ENCODE measurements at places on chromosomes 5 and 9.

DNA sequence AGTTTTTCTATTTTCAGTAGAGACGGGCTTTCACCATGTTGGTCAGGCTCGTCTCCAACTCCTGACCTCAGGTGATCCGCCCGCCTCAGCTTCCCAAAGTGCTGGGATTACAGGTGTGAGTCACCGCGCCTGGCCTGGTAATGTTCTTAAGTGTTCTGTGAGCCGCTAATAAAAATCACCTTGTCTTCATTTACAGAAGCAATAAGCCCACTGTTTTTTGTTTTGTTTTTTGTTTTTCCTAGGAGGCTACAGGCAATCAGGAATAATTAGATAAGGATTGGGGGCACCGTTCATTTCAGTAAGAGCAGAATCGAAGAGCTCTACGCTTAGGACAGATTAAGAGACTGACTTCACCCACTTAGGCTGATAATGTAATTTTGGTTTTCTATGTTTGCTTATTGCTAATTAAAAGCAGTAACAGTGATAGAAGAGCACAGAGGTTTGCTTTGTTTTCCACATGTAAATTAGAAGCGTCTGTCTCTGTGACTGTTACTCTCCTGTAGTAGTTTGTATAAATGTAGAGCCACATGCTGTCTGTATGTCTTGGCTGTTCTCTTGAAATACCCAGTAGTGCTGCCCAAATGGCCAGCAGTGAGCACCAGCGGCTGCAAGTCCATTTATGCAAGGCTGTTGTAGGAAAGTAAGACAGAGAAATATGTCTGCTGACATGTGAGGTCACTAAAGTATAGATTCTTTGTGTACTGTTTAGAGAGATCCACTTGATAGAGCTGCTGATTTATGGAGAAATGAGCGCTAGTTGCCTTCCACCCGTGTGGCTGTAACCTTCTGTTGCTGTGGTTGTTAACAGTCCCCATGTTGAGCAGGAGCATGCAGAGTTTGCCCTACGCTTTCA lies 30.5 kb downstream of the TRIO start:
- DNase-seq: no peak

GRCh38 chr5:90144625-90145327 lies 264.8 kb downstream of the CETN3 start:
- DNase-seq: no peak

GRCh38 chr5:137507150-137507549 lies 8.0 kb upstream of the SPOCK1 start:
- DNase-seq: no peak

DNA sequence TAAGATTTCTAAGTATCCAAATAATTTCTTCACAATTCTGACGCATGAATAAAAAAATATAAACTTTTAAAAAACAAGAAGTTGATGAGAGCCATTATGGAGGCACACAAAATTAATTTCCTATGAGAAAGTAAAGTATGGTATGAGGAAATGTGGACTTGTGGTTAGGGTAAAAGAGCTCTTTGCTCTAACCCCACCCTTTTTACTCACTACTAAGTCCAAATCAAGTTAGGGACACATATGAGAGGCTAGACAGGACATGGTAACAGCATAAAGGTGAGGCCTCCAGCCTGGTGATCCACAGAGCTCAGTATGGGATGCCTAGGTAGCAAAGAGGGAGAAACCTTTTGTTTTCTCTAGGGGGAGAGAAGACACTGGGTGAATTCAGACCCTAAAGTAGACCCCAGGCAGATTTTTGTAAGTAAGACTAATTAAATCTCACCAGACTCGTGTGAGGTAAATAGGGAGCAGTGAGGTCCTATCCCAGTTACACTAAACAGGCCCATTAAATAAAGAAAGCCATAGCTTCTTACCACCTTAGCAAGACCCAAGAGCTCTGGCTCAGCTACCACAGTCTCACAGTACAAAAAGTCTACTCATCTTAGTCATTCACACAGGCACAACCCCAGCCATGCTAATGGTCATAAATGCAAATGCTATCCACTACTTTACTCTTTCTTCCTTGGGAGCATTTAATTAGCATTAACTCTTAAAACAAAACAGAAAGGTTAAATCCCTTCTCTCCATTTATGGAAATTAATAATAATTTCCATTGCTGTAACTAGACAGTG lies 42.6 kb downstream of the MLLT3 start:
- no peak for DNase-seq

DNA sequence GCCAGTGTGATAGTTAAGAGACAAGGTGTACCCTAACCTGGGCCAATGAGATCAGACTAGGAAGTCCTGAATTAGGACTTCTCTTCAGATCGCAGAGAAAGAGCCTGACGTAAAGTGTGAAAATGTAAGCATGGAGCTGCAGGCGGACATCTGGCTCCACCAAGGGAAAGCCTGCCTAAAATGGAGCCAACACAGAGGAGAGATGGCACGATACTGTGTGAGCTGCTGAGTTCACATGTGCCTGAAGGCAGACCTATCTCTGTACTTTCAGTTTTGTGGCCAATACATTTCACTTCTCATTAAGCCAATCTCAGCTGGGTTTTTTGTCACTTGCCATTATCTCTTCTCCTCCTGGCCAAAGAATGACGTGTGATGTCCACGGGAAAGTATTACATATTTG lies 210.5 kb downstream of the ELAVL2 start:
- no peak for DNase-seq

DNA sequence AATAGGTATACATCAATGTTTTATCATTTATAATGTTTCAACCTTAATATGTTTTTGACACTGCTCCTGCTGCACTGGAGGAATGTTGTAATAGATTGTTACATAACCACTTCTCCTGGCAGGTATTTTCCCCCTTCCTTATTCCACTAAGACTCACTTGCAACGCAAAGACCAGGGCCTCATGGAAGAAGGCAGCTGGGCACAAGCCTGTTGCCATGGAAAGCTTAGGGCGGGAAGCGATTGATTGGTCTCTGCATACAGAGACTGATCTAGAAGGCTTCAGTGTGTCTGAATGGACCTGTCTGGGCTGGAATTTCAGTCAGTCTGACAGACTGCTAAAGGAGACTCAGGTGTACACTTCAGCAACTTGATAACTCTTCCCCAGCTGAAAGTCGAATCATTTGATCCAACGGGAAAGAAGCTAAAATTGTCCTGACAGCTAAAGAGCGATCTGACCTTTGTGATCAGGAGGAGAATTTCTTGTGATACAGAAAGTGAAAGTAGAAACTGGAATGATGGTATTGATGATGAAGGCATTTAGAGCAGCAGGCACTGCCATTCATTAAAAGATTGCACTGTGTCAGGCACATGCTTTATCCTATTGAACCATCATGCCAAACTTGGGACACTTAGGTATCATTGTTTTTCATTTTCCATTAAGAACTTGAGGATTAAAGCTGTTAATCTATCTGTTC lies 65.1 kb downstream of the GRIA1 start:
- DNase-seq: no peak

DNA sequence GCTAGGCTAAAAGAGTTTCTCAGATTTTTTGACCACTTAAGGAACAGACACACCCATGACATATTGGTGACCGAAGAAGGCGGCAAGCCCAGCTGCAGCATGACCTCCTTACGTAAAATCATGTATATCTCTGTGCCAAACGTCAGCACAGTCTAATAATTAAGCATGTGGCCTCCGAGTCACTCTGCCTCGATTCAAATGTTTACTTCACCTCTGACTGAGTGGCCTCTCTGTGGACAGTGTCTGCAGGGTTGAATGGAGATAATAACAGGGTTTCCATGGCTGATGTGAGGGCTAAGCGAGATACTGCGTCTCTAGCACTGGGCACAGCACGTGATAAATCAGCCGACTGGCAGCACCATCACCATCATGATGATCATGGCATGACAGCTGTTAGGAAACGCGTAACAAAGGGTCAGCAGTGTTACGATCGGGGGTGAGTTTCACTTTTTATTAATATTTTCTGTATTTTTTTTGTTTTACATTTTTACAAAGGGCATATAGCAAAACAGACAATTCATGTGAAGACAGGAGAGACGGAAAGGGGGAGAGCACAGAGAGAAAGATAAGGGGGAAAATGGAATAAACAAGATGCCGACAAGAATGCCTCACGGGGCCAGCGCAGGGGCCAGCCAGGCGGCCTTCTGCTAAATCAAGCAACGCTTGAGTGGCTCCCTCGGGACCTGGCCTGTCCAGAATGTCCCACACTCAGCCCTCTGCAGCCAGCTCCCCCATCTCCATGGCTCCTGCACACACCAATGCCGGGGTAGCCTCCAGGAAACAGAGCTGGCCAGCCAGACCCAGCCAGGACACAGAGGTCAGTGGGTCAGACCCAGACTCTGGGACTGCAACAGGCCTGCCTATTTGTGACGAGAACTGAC lies 60.3 kb downstream of the ADAMTS2 start:
- no peak for DNase-seq

GRCh38 chr5:139851558-139851957 lies 56.0 kb downstream of the PSD2 start:
- DNase-seq: no peak

GRCh38 chr5:171122372-171122771 lies 186.7 kb upstream of the TLX3 start:
- no peak for DNase-seq

GRCh38 chr9:115103746-115104477 lies 14.0 kb downstream of the TNC start:
- no peak for DNase-seq

DNA sequence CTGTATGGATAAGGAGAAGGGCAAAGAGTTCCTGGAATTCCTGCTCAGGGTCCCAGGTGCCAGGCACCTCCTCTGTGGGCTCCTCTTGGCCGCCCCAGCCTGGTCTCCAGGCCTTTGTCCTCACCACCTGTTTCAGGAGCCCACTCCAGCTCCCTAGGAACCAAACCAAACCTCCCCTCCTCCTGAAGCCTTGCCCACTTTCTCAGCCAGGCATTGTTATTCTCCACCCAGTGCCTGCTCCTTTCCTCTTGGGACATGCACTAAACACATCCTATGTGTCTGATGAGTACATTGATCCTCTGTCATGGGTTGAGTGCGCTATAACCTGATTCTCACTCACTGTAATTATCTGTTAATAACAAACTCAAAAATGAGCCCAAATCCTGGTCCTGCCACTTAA lies 189.8 kb downstream of the SPOCK1 start:
- DNase-seq: no peak

Data from activated CD8-positive, alpha-beta memory T cell treated with anti-CD3 and anti-CD28 coated beads for 1 hour (primary cell).